Activated CD4-positive, alpha-beta T cell treated with anti-CD3 and anti-CD28 coated beads for 4 hours (primary cell): ENCODE measurements at places on chromosomes 16 and 17.

- no peak for DNase-seq
These were observed at the start of gene RARA for GRCh38 chr17:40309031-40309948. Gene RARA, plus strand, starts transcription at chr17:40309180. Its CDS starts 22,039 bp downstream, at chr17:40331219.

DNA sequence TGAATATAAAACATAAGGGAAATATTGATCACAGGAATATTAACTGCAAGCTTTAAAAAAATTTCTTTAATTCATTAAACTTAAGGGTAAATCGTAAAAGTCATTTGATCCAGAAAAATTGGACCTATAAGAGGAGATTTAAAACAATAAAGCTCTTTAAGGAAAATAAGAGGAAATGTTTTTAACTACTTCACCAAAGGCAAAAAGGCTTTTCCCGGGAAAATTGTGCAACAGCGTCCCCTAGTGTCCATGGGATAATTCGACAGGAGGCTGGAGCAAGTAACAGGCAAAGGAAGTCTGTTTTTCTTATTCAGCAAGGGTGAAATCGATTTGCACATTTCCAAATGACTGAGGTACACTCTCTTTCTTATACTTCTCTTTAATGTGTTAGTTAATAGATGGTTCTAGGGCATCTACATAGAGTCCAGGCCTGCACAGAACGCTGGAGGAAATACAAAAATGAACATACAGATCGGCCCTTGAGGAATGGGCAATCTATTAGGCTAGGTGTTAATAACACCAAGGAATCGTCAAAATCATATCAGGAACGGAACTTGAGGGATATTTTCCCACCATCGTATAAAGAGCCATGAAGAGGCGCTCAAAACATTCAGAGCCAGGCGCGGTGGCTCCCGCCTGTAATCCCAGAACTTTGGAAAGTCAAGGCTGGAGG lies 61.4 kb downstream of the ZNF18 start:
- DNase-seq, result no peak

DNA sequence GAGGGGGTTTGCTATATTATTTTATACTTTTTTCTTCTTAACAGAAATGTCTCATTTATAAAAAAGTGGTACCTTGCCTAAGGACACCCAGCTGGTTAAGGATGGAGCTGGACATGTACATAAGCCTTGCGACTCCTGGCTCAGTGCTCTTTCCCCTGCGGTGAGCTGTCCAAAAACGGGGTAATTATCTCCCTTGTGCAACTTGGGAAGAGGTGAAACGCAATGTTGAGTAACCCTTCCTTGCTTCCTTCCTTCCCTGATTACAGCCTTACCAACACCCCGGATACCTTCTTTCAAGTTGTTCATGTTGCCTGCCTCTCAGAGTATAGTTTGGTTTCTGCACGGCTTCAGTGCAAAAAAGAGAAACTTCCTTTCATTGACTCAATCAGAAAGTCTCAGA lies 94.1 kb upstream of the XYLT1 start:
- DNase-seq, result no peak

DNA sequence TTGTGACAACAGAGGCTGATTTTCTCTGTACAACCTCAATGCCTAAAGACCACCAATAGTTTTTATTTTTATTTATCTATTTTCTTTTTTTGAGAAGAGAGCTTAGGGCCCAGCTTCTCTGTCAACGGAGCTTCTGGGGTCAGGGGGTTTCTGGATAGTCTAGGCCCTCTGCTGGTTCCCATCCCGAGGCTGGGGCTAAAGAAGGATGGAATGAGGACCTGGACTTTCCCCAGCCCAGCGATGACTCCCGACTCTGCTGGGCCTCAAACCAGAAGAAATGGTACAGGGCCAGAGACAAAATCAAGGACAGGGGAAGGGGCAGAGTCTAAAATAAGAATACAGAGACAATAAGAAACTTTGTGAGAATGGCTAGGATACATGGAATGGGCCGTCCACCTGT lies 5.7 kb upstream of the TSPOAP1 start:
- DNase-seq, result no peak

DNA sequence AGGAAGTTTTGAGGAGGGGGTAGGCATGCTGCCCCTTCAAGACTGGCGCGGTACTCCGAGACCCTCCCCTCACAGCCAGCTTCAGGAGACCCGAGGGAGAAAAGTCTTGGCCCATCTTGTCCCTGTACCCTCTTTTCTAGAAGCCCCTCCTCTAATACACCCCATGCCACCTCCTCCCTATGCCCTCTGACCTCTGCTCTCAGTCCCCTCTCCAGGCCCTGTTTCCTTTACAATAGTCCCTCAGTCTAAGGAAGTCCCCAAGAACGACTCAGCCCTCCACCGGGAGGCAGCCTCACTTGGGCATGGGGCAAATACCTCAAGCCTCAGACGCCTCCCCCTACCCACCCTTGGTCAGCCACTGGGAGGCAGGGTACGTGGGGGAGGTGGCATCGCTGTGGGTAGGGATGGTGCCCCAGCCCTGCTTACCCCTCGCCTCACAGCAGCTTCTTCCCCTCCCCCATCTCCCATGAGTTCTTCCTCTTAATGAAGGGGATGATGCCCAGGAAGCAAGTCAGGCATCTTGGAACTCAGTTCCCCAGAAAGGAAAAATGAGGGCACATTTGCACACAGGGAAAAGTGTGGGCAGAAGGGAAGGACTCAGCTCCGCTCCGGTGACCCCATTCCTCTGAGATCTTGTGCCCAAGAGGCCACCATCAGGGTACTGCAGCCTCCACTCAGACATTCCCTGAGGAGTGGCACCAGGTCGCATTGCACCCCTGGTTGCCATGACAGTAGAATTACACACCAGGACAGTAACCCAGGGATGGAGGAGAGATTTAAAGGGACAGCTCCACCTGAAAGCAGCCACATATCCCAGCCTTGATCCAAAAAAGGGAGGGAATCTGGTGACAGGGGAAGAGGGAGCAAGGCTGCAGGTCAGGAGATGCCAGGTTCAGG lies 6.2 kb downstream of the MPP2 start:
- DNase-seq, result no peak

- DNase-seq, result no peak
These were observed 57.2 kb upstream of the CIBAR2 start for GRCh38 chr16:85169333-85170065.

GRCh38 chr16:5865236-5865635 lies 767.6 kb upstream of the EEF2KMT start:
- no peak for DNase-seq

GRCh38 chr16:84607061-84607460 lies 10.8 kb downstream of the COTL1 start:
- DNase-seq, result no peak

GRCh38 chr16:66476328-66477027 lies 49.4 kb downstream of the BEAN1 start:
- peak; percentile 50 for DNase-seq

DNA sequence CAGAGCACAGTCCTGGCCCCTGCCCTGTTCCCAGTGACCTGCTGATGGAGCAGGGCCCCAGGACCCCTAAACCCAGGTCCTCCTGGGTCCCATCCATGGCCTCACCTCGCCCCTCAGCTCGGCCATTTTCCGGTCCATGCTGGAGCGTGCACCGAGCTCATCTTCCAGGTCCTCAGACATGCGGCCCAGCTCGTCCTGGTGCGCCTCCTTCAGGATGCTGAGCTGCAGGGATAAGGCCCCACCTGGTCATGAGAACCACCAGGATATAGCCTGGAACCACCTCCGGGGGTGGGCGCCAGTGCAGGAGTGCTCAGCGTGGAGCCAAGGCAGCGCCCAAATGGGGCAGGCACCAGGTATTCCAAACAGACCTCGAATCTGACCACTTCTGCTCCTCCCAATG lies 17.9 kb downstream of the CCDC102A start:
- DNase-seq, result no peak

DNA sequence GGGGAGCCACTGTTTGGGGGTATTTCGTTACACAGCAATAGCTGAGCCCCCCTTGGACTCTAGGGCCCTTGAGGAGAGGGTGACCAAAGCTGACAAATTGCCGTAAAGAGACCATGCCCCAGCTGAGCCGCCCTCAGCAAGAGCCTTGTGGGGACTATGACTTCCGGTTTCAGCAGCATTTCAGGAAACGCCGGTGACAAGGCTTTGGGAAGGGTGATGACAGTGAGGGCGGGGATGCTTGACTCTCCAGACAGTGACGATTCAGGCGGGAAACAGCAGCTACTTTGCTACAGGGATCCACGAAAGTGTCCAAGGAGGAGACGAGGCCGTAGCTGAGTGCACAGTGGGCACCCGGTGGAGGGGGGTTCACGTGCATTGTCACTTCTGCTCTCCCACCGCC lies 360.8 kb downstream of the C16orf95 start:
- no peak for DNase-seq
